ENCODE measurements at places on chromosomes 5 and 9.
A peak's percentile ranks its signal among the peaks of the same experiment; 100 is the strongest.

DNA sequence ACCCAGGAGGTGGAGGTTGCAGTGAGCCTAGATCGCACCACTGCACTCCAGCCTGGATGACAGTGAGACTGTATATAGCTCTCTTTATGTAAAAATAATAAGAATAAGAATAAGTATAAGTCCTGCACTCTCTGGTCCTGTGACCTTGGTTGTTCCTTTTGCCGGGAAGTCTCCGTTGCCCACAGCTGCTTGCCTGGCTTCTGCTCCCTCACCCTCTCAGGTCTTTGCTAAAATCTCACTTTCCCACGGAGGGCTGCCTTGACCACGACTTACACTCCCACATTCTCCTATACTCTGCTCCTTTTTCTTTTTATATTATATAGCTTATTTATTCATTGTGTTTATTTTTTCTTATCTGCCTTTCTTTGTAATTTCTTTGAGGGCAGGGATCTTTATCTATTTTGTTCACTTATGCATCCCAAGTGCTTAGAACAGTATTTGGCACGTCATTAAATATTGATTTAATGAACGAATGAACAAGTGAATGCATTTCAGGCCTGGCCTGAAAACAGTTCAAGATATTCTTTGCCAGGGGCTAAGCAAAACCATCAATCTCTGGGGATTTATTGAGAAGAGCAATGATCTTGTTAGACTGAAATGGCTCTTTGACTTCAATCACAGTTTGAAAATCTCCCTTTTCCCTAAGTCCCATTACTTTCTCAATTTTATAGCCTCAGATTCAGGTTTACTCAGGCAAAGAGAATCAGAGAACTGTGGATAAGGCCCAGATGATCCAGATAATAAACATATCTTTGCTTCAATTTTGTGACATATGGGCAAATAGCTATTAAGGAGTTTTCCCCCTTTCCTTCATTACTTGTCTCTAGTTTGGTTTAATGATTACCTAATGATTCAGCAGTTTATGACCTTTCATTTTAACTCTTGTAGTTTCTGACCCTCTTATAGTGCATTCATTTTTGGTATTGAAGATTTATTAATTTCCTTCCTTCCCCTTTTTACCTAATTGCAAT is 60.8 kb upstream of the TMC1 start:
- no peak for DNase-seq

DNA sequence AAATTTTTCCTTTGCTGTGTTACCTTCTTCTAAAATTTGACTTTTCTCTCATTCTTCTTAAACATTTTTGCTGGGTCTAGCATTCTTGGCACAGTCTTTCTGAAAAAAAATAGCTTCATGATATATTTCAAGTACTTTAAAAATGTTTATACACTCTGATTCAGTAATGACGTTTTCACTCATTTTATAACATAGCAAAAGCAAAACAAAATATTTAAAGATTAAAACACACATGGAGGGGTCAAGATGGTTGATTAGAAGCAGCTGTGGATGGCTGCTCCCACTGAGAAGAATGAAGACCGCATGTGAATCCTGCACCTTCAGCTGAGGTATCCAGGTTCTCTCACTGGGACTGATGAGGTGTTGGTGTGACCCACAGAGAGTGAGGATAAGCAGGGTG is 188.2 kb downstream of the SGCD start:
- no peak for DNase-seq

GRCh38 chr5:77310494-77311213 is 100.2 kb downstream of the PDE8B start:
- DNase-seq, result no peak

GRCh38 chr9:90773617-90774016 is 28.0 kb upstream of the SYK start:
- no peak for DNase-seq

DNA sequence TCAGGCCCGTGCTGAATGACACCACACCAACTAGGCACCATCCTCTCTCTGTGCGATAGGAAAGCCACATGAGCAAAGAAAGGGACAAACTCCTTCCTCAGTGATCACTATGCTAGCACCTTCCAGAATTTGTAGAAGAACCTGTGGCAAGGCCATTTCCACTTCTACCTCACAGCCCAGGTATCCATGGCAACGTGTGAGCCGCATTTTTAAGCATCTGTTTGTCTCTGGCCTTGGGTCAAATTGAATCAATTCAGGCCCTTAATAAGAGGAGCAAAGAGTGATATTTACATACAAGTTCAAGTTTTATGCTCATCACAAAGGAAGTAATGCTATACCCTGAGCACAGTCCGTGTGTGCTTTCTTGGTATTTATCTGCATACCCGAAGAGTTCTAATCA is 179.3 kb downstream of the SLC12A2 start:
- no peak for DNase-seq

- peak; percentile 32 for DNase-seq
Measured at GRCh38 chr9:14240537-14240936, 73.4 kb downstream of the NFIB start.

- no peak for DNase-seq
Measured at GRCh38 chr9:121749614-121750013, 98.2 kb downstream of the DAB2IP start.

- no peak for DNase-seq
Measured at GRCh38 chr5:76662521-76662920, 39.3 kb upstream of the F2RL2 start.

DNA sequence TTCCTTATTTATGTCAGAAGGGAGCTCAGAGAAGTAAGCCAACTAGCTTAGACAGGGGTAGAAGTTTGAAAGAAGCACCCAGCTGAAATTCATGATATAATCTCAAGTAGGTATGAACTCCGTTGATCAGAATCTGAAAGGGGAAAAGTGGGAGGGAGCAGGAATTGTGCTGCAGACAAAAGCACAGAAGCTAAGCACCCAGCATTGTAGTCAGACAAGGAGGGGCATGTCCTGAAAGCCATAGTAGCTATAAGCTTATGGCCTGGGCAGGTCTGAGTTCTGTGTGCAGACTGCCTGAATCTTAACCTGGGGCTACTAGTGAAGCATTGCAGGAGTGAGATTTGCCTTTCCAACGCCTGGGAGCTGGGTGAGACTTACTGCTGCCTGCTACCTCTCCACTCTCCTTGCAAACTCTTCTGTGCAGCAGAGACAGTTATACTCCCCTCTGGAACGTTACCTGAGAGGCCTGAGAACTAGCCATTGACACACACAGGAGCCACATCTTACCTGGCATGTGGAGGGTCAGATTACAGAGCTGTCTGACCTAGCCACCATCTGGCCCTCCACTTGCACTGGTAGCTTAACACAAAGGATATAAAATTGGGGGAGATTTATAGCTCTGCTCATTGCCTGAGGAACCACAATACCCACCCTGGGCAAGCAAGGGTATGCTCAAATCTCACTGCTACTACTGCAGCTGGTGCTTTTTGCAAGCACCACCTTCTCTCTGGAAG is 9.8 kb upstream of the CYLC2 start:
- DNase-seq, result no peak

GRCh38 chr5:125047871-125048270 is 301.4 kb upstream of the ZNF608 start:
- DNase-seq, result no peak

Measured in fibroblast of mammary gland (primary cell).